GF-D8 (cell line): ENCODE measurements at places on chromosomes 3 and 15.

- no peak for DNase-seq
These were observed 5.4 kb upstream of the VPS39 start for GRCh38 chr15:42213511-42213910.

DNA sequence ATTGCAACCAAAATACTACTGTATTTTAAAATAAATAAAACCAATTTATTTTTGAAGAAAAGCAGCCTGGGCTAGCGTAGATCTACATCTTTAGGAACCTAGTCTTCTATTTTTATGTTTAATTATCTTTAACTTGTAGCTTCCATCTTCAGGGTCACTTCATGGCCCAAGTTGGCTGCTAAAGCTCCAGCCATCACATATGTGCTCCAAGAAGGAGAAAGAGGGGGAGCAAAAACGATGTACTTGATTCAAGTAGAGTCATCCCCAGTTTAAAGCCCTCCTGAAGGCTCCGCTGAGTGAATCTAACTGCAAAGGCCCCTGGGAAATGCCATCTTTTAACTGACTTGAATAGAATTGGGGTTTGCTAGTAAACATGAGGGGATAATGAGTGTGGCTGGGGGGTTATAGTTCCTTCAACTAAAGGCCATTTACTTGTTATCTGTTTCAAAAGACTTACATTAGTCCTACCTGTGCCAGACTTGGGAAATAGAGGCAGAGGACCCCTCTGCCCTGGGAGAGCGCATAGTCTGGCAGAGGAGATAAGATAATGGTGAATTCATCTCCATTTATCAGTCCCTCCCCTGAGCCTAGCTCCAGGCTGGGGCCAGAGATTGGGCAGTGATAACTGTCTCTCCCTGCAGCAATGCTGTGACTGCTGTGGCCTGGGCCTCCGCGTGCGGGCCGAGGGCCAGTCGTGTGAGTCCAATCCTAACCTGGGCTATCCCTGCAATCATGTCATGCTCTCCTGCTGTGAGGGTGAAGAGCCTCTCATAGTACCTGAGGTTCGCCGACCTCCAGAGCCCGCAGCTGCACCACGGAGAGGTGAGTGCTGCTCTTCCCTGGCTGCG, 64.6 kb downstream of the FBLN2 start:
- DNase-seq = no peak

DNA sequence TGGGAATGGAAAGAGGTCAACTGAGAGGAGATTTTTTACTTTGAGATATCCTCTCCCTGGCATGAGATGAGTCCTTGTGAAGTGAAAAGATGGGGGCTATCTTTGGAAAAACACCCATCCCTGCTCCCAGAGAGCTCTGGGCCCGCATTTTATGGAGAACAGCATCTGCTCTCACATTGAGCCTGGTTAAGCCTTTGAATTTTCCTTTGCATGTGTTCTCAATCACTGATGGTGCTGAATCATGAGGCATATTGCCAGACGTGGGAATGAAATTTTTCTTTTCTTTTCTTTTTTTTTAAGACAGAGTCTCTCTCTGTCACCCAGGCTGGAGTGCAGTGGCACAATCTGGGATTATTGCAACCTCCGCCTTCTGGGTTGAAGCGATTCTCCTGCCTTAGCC, 24.4 kb downstream of the TMEM45A start:
- no peak for DNase-seq

- DNase-seq = no peak
These were observed 8.1 kb upstream of the GNB5 start for GRCh38 chr15:52199271-52199670.

DNA sequence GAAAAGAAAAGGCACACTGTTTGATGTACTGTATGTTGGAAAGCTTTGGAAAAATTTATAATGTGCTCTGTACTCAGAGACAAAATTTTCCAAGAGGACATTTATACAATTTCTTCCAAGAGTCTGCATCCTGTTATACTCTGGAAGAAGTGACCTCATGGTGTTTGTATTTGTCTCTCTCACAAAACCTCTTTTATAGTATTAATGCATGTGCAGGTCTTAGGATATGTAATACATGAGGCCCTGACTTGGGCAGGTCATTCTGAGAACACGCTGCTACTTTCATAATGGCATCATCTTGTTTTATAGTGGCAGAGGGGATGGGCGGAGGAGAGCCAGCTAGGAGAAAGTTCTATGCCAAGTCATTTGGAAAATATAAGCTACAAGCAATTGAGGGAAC, 72.0 kb upstream of the P3H2 start:
- no peak for DNase-seq
